ENCODE measurements at places on chromosomes 7 and 10.

GRCh38 chr7:7202375-7202720 is 20.0 kb downstream of the C1GALT1 start:
- DNase-seq = no peak

- DNase-seq = no peak
Observed at GRCh38 chr7:69683002-69683401, 84.7 kb downstream of the AUTS2 start.

DNA sequence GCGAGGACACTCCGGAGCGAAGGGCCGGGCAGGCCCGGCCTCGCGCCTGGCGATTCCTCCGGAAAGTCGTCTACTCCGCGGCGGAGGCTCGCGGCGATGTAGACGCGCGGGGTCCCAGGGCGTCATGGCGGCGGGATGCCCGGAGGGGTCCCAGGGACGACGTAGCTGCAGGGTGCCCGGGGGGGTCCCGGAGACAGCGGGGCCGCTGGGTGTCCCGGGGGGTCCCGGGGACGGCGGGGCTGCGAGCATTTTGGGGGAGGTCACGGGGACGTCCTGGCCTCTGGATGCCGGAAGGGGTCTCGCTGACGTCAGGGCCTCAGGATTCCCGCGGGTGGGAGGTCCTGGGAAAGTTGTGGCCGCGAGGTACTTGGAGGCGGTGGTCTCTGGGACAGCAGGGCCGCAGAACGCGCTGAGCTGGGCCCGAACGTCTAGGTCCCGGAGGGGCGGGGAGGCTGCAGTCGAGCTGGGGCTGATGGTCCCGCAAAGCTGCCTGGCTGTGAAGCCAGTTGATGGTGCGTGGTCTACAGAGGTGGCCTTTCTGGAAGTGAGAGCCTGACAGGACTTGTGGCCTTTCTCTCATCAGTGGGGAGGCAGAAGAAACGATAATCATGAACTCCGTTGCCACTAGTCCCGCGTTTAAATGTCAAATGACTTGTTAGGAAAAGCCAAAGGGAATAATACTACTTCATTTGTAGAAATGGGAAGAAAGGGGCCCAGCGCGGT is 637 bp downstream of the HSPA14 start:
- peak; percentile 8 for DNase-seq

DNA sequence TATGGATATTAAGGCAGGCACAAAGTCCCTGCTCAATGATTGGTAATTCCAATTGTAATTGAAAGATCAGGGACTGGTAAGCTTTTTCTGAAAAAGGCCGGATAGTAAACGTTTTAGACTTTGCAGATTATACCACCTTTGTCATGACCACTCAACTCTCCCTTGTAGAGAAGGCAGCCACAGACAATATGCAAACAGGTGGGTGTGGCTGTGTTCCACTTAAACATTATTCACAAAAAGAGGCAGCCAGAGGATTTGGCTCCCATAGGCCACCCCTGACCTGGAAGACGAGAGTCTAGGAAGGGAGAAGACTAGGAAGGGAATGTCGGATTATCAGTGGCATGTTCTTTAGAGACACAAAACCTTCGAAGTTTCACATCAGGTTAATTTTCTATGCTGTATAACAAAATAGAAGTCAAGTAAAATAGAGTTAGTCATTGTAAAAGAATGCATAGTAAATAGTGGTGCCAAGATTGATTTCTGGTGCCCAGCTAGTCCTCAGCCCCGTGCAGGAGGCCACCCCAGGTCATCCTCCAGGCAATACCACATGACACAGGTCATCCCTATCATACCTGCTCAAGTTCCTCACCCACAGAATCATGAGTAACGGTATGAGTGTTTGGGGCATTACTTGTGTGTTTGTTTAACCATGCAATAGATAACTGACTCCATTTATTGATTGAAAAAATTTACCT is 193.8 kb downstream of the PLPP4 start:
- no peak for DNase-seq

- peak; percentile 74 for DNase-seq
Observed at GRCh38 chr10:121519411-121519810, 78.8 kb downstream of the FGFR2 start.

- DNase-seq = no peak
Observed at GRCh38 chr7:5441840-5442503, 18.3 kb upstream of the TNRC18 start.

DNA sequence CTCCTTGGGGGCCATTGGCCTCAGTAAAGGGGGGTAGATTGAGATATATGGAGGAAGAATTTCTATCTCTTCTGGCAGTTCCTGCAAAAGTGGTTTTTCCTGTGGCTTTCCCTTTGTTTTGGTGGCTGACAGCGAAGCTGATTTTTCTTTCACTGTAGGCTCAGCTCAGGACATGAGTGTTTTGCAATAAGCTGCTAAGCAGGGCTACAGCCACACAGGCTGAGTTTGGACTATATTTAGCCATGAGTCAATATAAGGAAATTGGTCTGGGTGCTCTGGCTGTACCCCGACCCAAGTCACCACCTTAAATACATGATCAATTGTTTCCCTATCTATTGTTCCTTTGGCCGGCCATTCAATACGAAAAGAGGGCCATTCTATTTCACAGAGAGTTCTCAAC is 212.7 kb upstream of the KCND2 start:
- DNase-seq = no peak

GRCh38 chr7:96823274-96823673 is 113.6 kb upstream of the SEM1 start:
- DNase-seq = no peak

DNA sequence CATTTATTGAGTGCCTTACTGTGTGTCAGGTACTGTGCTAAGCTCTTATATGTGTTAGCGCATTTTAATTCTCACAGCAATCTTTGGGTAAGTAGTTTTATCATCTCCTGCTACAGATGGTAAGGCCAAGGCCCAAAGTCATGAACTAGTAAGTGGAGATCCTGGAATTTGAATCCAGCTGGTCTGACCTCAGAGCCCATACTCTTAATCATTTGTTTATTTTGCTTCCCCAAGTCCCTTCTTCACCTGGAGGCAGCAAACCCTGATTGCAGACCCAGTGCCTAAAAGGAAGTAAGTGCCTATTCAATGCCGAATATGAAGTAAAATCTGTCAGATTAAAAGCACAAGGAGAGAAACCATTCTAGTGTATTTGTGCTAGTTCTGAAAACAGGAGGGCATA is 182.9 kb upstream of the TCF7L2 start:
- no peak for DNase-seq

DNA sequence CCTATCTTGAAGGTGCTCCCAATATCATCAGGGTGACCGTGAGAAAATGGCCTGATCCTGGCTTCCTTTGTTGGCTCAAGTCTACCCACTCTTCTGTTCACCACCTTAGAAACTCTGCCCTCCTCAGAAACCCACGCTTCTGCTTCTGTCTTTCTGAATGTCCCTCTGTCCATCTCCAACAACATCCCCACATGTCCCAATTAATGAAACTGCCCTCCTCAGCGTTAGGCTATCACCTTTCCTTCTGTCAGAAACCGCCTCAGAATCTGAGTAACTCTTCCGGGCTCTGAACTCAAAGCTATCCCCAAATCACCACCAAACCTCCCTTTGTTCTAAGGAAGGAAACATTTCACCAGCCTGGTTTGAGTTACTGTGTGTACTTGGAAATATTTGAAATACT is 315.8 kb upstream of the ZNF32 start:
- DNase-seq = no peak

GRCh38 chr7:55629051-55629677 is 56.9 kb upstream of the VOPP1 start:
- no peak for DNase-seq

GRCh38 chr7:130362251-130362816 is 17.7 kb downstream of the CPA5 start:
- no peak for DNase-seq

GRCh38 chr7:40644454-40645188 is 509.8 kb downstream of the SUGCT start:
- no peak for DNase-seq

DNA sequence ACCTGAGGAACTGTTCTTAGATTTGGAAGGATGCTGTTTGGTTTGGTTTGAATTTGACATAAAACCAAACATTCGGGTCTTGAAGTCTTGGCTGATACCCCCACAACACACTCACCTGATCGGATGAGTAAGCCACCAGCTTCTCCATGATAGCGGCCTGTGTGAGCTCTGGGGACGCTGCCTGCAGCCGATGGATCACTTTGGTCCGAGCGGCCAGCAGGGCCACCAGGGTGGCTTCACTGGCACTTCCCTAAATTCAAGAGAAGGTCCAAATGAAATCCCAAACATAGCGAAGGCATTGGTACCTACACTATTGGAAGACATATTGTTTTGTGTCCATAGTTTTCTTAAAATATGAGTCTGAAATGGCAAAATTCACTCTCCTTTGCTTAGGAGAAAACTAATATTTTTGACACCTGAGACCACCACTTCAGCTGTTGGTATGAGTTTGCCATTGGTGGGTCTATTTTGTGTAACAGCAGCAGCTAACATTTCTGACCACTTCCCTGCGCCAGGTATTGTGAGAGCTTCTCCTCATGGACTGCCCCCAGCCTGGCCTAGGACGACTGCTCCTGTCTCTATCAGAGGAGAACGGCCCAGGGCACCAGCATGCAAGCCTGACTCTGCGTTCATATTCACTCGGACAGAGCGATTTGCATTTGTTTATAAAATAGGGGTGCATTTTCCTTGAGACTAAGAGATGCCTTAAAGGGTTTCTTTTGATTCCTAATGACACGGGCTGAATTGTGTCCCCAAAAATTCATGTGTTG is 35.9 kb downstream of the DDC start:
- DNase-seq = no peak

GRCh38 chr10:104028146-104028545 is 57.5 kb downstream of the COL17A1 start:
- peak; percentile 87 for DNase-seq

DNA sequence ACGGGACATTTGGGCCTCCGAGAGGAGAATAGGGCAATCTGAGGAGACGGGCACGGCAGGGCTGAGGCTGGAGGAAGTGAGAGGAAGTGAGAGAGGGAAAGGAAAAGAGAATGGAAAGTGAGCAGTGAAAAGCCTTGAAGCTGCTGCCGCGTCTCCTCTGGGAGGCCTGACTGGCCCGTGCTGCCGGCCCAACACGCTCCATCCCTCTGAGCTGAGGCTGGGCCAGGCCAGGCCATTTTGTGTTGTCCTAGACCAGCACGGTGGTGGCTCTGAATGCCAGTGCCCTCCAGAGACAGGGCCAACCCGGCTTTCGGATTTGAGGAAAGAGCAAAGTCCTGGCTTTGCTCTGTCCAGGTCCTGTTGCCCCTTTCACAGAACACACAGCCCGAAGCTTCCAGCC is 361.1 kb upstream of the SHH start:
- DNase-seq = no peak

GRCh38 chr7:74217455-74218342 is 7.9 kb downstream of the LAT2 start:
- DNase-seq = peak; percentile 75

GRCh38 chr7:7521259-7521658 is 14.4 kb downstream of the COL28A1 start:
- DNase-seq = no peak

DNA sequence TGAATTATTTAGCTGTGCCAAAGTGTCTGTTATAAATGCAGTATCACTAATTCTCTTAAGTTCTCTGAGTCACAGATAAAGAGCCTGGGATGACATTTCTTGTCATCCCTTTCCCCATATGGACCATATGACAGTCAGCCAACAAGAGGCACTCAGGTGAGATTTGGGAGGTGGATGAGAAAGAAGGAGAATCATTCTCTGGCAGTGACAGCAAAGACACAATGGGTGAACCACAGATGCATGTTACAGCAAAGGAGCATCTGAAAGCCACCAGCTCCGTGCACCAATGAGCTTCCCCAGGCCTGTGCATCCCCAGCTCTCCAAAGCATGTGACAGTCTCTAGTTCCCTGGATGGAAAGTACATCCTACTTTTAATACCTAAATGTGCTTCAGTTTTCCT is 10.8 kb downstream of the GIMAP6 start:
- no peak for DNase-seq

DNA sequence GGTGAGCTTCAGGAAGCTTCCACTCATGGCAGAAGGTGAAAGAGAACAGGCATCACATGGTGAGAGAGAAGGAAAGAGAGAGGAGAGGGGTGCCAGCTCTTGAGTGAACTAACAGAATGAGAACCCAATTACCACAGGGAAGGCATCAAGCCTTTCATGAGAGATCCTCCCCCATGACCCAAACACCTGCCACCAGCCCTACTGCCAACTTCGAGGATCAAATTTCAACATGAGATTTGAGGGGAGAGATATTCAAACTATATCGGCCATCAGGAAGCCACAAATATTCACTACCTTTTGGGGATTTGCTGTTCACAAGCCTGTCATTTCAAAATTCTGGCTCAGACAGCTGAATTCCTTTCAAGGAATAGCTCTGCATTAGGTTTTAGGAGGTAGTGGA is 39.9 kb upstream of the SMNDC1 start:
- DNase-seq = no peak

DNA sequence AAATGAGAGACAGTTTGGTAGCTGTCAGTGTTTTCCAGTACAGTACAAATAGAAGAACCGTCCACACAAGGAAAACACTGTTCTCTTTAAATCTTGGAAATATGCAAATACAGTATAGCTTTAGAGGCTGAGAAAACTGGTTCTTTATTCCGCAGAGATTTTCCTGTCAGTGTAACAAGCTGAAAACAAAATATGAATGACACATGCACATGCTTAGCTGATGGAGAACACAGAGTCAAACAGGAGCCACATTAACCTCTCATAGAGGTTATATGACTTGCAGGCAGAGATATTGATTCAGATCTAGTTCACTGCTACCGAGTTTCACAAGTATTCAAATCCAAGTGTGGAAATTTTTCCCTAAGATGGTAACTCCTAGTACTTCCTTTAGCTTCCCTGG is 135.2 kb upstream of the C1QL3 start:
- peak; percentile 28 for DNase-seq

GRCh38 chr7:95427166-95427565 is 7.7 kb downstream of the PON2 start:
- DNase-seq = no peak

GRCh38 chr10:49539320-49539885 is 482 bp upstream of the ERCC6 start:
- DNase-seq = no peak

GRCh38 chr7:33539198-33539597 is 366.1 kb upstream of the BMPER start:
- no peak for DNase-seq

DNA sequence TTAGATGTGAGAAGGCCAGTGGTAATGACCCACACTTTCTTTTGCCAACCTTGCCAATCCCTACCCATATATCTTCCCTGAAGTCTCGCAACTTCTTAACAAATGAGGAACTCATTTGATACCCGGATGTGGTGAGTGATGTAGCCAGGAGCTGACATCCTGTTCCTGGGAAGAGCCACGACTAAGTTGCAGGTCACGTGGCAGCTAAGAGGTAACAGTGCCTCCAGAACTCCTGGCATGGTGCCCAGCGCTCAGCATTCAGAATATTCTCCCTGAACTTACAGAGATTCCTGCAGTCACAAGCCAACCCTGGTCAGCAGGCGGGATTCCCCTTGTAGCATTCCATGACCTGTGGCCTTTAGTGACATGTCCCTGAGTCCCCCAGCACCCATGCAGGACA is 282.5 kb downstream of the GALNT17 start:
- DNase-seq = no peak

DNA sequence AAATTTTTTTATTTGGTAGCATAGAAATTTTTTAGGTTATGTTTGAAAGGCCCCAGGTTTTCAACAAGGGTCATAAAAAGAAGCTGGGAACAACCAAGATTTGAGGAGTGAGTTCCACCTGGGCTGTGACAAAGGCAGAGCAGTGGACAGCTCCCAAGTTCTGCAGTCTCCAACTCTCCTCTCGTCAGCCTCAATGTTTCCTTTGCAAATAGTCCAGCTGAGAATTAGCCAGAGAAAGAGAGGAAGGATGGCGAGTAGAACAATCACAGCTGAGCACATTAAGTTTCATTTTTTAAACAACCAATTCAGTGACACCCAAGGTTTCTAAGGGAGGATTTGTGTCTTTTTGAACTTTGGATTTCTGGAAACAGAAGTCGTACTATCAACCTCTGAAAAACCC is 143.2 kb downstream of the NRCAM start:
- DNase-seq = peak; percentile 68

Data from pons (tissue), 1 donor.